Renal cortex interstitium (tissue), 15 donors: ENCODE measurements at places on chromosomes 16 and 17. TPM values are rescaled to one million over a fixed set of nuclear protein-coding genes. Genes with fewer than 3 reads are reported as not detected.

The SOCS1 gene
- 7.2 TPM for polyA plus RNA-seq

The NPIPB9 gene
- polyA plus RNA-seq: 1.3 TPM

DNA sequence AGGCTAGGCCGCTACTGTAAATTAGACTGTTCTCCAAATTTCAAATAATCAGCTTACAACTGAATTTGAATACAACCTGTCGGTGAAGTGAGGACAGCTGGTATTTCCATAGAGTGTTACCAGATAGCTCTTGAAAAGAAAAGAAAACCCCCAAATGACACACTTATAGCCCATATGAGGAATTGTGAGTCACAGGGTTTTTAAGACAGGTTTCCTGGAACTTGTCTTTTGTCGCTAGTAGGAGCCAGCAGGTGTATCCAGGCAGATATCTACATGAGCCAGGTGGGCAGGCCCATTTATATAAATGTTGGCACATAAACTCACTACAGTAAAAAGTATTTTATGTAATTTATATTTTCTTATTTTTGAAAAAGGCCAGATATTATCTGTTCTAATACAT is 24.0 kb downstream of the TNRC6A start:
- no peak for DNase-seq

The FSCN2 gene
- polyA plus RNA-seq: 1.6 TPM

The MPV17L gene
- polyA plus RNA-seq: 13.1 TPM

DNA sequence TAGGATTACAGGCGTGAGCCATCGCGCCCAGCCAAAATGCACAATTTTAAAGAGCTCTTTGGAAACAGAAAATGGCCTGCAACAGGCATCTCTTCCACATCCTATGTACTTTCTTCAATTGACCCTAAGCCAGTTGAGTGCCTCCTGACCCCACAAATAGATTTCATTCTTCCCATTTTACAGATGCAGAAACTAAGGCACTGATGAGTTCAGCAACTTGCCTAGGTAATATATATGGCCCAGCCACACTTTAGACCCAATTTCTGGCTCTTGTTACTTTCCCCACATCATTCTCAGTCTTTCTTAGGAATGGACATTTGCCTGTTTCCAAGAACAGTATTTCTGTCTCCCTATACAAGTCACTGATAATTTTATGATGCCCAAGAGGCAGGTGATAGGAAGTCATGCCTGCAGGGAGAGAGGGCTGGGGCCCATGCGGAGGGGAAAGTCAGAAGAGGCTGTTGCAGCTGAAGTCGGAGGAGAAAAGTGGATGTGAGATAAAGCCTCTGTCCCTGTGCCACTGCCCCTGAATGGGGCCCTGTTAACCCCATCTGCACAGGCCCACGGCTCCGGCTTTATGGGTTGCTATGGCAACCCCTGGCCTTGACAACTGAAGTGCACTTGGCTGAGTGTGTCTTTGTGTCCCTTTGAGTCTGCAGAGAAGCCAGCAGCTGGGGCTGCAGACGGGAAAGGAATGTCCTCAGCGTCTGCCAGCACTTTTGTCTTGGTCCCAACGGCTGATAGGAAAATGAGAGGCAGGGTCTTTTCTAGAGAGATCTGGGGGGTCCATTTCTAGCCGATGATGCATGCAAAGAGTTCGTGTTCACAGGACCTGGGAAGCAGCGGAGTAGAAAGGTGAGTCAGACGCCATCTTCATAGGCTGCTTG is 45.9 kb downstream of the ABAT start:
- DNase-seq: peak; percentile 43

The LGALS9C gene
- polyA plus RNA-seq: not detected

DNA sequence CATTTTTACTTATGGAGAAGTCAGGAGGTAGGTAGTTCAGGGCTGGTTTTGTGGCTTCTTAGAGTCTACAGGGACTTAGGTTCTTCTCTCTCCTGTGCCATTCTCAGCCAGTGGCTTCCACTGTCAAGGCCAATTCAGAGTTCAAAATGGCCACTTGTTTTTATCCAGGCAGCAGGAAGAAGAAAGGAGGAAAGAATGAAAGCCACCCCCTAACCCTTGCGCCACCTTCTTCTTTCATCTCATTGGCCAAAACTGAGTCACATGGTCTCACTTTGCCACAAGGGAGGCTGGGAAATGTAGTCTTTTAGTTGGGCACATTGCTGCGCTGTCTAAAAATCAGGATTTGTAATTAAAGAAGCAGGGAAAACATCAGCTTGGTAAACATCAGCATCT is 60.8 kb upstream of the MED9 start:
- no peak for DNase-seq

The STAT5A gene
- 6.8 TPM for polyA plus RNA-seq

DNA sequence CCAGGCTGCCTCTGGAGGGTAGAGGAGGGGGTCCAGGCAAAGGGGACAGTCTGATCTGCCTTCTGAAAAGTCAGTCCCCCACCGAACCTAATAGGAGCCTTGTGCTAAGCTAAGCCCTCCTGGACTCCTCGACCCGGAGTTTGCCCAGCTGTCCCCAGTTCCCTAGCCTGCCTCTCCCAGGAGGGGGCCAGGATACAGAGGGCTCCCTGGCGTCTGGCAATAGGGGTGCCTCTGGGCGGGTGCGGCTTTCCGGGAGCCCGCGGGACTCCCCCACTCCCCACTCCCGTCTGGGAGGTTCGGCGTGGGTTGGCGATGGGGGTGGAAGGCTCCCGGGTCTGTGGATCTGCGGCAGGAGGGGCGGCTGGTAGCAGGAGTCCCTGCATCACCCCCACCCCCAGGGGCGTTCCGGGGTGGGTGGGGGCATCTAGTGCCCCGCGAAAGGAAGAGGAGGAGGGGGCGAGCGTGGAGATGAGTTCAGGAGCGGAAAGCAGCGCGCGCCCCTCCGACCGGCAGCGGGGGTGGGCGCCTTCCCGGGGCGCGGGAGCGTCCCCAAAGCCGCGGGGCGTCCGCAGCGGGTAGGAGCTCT is 1.2 kb downstream of the GSG1L start:
- no peak for DNase-seq

DNA sequence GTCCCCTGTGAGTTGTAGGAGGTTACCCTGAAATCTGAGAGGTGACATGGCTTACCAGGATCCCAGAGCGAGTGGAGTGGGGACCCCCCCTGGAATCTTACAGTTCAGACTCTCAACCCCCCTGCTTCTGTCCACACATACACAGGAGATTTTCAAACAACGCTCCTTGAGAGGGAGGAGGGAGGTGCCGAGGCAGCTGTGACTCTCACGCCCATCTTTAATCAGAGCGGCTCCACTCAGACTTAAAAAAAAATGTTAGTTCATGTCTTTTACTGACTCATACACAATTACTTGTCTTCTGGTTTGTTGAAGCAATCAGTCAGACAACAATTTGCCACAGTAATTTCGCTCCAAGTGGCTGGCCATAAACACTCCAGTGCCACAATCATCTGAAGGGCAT is 15.4 kb upstream of the TMEM220 start:
- no peak for DNase-seq

GRCh38 chr16:11201498-11202259 is 54.3 kb downstream of the SOCS1 start:
- DNase-seq: no peak

DNA sequence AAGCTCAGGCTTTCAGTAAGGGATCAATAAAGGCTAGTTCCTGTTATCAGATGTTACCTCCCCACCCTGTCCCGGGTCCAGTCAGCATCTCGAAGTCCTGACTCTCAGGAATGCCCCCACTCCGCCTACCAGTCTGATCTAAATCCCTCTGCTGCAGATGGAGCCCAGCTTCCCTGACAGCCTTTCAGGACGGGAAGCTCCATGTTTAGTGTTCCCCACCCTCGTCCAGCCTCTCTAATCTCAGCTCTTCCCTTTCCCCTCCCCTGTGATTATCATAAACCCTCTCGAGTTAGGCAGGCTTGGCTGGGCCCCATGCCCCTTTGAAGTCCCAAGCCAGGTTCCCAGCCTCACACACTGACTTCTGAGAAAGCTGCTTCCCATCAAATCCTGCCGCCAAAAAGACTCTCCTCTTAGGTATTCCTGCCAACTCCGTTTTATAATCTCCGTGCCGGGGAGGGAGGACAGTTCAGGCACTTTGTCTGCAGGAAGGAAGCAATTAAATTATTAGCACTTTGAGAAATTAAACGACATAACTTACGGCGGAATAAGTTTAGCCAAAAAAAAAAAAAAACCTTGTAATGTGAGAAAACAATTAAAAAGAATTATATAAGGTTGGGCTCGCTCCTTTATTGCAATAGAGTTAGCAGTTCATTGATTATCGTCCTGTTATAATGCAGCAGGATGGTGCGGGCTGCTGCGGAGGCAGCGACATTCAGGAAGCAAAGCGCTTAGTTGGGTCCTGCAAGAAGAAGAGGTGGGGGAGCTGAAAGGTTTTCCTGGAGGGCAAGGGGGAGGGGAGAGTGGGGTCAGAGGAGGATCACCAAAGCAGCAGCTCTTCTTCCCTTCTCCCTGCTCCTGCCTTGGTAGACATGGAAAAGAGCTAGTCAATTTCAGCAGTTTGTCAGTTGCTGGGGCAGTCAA is 16.8 kb upstream of the ETV4 start:
- DNase-seq: no peak

GRCh38 chr17:40596261-40596919 is 31.1 kb upstream of the CCR7 start:
- DNase-seq: no peak

DNA sequence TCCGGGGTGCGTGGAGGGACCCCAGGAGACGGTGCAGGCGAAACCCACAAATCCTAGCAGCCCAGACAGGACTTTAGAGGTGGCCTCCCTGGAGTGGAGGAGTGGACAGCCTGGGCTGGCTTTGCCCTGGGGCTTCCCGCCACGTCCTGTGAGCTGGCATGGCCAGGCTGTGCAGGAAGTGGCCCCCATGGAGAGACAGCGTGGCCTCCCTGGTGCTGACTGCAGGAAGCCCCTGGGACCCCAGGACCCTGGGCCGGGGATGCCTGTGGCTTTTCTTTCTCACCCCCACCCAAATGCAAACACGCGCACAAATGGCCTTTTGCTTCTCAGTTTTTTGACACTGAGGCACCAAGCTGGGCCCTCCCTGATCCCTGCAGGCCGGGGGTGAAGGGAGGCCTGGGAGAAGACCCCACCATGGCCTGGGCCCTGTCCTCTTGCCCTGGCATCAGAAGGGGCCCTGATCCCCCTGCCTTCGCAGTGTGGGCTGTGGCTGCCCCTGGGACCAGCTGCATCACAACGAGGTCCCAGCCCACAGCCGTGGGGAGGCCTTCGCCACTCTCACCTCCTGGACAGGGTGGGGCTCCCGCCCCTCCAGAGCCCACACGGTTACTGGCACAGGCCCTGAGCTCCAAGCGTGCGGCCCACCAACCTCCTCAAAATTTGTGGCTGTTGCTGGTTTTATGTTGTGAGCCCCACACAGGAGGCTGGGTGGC is 51.6 kb upstream of the PABPN1L start:
- DNase-seq: no peak

GRCh38 chr17:80807882-80808281 is 183.8 kb upstream of the CHMP6 start:
- no peak for DNase-seq

The OMG gene
- polyA plus RNA-seq: 0.17 TPM

DNA sequence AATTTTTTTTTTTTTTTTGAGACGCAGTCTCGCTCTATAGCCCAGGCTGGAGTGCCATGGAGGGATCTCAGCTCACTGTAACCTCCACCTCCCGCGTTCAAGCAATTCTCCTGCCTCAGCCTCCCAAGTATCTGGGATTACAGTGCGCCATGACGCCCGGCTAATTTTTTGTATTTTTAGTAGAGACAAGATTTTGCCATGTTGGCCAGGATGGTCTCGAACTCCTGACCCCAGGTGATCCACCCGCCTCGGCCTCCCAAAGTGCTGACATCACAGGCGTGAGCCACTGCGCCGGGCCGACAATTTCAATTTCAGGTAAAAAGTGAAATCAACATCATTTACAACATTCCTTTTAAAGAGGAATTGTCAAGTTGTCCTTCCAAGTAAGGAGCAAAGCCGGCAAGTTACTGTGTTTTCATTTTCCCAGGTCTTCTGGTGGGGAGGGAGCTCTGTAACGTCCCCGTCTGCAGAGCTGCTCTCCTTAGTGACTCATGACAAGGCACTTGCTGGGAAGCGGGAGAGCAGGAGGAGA is 873 bp downstream of the NPLOC4 start:
- no peak for DNase-seq

- DNase-seq: no peak
Observed at GRCh38 chr17:21164216-21164615, 37.5 kb downstream of the DHRS7B start.

GRCh38 chr16:50532576-50532975 is 15.6 kb upstream of the NKD1 start:
- no peak for DNase-seq

The IL17C gene
- not detected for polyA plus RNA-seq

- DNase-seq: no peak
Observed at GRCh38 chr17:62791767-62792446, 16.2 kb downstream of the MARCHF10 start.

The TEDC2 gene
- 14.2 TPM for polyA plus RNA-seq
